AG20443 (cell line): ENCODE measurements at places on chromosomes 4 and X.

GRCh38 chrX:358651-359143 lies 28.0 kb downstream of the PPP2R3B start:
- no peak for DNase-seq

GRCh38 chr4:142741995-142742394 lies 104.1 kb downstream of the INPP4B start:
- DNase-seq = no peak

DNA sequence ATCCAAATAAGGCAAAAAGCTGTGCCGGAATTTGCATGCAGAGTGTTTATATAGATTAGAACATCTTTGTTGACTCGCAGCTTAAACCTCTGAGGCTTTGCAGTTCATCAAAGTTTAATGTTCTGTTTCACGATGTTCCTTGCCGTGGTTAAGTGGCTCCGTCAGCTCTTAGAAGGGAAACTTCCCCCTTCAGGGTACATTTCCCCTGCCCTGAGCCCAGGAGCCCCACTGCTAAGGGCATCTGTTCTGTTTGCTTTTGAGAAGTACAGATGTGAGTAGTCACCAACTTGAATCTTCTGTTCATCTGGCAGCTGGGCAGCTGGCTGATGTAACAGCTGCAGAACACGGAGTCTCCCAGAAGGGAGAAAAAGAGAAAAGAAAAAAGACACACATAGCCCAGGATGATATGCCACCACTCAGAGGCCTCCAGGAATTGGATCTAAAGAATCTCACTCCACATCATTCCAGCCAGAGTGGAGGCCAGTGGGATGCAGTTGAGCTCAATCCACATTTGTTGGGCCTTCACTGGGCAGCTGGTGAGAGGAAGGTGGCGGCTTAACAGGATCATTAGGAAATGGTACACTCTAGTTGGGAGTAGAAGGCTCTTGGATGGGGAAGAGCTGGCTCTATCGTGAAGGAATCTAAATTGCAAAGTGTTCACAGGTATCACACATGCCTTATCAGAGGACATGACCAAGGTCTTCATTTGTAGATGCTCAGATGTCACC lies 178.7 kb upstream of the RBPJ start:
- peak; percentile 61 for DNase-seq

GRCh38 chr4:145613566-145614232 lies 5.5 kb upstream of the MMAA start:
- DNase-seq = no peak

DNA sequence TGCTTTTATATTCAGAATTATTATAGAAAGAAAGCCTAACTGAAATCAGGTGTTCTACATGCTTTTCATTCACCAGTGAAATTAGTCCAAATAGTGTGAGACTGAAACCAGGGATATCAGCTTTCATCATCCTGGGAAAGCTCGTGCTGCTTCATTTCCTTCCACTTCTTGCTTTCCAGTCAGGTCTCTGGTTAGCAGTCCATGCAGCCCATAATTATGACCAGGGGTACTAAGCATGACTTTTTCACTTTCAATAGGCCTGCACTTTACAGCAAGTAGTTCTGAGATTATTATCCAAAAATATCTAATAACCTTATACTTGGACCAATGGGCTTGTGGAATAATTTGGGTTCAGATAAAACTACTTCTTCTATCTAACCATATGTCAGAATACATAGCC lies 673.2 kb upstream of the MAGEB2 start:
- DNase-seq = no peak

- DNase-seq = peak; percentile 47
These were observed 218.2 kb downstream of the IDS start for GRCh38 chrX:149286940-149287349.

GRCh38 chr4:113468165-113469022 lies 293.1 kb downstream of the CAMK2D start:
- DNase-seq = peak; percentile 85

GRCh38 chr4:83558059-83558653 lies 22.2 kb downstream of the GPAT3 start:
- peak; percentile 13 for DNase-seq

DNA sequence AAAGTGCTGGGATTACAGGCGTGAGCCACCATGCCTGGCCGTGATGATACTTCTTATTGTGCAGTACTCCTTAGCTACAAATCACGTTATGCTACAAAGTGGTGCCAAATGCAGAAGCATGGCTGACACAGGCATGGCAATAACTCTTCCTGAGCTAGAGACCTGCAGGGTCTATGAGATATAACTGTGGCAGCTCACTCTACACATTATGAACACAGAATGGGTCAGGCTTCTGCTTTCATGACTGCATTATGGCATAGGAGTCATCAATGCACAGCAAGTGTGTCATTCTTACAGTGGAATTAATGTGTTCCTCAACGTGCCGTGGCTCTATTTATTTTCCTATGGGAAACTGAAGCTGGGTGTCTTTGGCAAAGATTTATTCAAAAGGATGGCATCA lies 64.5 kb downstream of the UGT8 start:
- no peak for DNase-seq

DNA sequence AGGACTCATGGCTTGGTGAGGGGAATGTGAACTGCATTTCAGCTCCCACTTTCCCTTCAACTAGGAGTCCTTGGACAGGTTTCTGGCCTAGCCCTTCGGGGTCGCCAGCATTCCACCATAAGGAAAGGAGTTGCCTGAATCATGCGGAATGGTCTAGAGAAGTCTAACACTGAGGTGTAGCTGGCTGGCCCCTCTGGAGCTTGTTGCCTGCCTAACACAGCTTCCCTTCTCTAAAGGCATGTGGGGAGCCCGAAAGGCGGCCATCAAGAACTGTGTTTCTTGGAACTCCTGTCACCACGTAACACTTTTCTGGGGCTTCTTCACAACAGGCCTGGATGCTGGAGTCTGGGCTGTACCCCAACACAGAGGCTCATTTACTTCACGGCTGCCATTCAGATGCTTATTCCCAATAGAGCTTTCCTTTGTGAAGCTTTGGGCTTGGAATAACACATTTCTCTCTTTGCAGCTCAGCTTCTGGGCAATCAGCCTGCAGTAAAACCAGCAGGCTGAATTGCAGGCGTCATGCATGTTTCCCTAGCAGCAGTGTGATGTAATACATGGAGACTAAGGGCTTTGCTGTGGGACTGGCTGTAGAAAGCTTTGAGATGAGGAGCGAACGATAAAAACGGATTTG lies 5.4 kb downstream of the GABRQ start:
- no peak for DNase-seq

- peak; percentile 13 for DNase-seq
These were observed 97.8 kb upstream of the ANK2 start for GRCh38 chr4:112951362-112952312.

- no peak for DNase-seq
These were observed 161.1 kb downstream of the FBXW7 start for GRCh38 chr4:152374606-152375285.

GRCh38 chrX:5397409-5397808 lies 831.3 kb downstream of the NLGN4X start:
- DNase-seq = no peak

DNA sequence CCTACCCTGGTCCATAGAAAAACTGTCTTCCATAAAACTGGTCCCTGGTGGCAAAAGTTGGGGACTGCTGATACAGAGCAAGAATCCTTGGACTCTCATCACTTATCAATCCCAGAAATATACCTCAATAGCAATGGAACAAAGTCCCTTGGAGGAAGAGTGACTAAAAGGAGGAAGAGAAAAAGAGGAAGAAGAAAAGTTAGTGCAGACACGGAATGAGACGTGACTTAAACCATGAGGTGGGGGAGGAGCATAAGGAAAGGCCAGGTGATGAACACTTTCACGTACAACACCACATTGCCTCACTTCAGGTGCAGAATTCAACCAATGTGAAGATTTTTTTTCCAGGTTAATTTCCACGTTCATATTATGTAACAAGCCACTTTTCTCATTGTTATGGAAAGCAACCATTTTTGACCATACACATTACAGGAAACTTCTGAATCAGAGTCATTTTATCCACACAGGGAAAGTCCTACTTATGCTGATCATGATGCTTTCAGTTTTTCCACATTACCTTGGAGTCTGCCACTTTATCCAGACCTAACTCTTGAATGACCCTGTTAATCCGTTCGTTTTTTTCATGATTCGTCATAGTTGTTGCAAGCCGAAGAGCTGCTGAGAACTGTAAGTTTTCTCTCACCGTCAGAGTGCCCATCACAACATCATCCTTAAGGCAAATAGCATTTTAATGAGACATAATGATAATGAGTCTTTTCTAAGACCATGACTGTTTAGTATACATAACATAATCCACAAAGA lies 27.7 kb downstream of the ABCG2 start:
- DNase-seq = no peak

DNA sequence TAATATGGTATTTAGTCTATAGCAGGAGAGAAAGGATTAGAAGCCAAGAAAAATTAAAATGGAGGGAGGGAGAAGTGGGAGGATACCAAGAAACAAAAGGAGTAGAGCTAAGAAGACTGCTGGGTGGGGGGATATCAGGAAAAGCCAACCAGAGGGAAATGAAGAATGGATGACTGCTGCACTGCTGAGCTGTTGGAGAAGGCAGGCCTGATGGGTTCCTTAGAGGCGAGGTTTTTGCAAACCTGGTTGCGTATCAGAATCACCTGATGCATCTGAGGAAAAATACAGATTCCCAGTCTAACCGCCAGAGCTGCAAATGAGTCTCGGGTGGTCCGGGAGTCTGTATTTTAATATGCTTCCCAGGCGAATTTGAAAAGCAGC lies 1.5 kb downstream of the PGRMC1 start:
- no peak for DNase-seq

GRCh38 chrX:40864972-40865371 lies 129.6 kb upstream of the MED14 start:
- peak; percentile 37 for DNase-seq

GRCh38 chr4:110122201-110122600 lies 76.2 kb downstream of the ELOVL6 start:
- no peak for DNase-seq

- DNase-seq = peak; percentile 47
These were observed 20.5 kb downstream of the ARSJ start for GRCh38 chr4:113958766-113959538.

GRCh38 chr4:143961075-143961474 lies 55.7 kb upstream of the GYPE start:
- no peak for DNase-seq

- DNase-seq = peak; percentile 42
These were observed 277.4 kb upstream of the GATB start for GRCh38 chr4:152038238-152038637.

GRCh38 chr4:147772459-147772969 lies 40.6 kb downstream of the ARHGAP10 start:
- DNase-seq = peak; percentile 64

DNA sequence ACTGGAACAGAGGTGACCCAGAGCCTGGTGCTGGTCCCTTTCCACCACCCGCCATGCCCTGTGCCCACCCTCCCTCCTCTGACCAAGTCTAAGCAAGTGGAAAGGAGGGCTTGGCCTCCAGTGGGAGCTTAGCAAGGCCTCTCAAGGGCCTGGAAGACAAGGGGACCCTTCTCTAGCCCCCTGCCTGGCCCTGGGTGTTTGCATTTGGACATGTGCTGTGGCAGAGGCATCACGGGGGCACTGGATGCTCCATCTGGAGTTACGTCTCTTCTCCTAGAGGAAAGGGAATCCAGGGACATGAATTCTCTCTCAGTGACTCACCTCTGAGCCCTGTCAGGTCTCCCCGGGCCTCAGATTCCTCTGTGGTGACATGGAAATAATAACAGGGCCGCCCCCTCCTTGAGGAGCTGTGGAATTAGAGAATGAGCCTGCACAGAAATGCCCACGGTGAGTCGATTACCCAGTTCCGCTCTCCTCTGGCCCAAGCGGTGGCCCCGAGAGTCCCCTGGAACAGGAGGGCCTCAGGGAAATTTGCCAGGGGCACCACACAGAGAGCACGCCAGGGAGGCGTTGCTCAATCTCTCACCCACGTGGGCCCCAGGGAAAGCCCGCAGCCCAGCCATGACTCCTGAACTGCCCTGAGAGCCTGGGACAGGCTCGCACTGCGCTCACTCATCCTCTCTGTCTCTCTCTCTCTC lies 189.6 kb downstream of the BCOR start:
- peak; percentile 81 for DNase-seq

- no peak for DNase-seq
These were observed 7.4 kb downstream of the ARHGAP10 start for GRCh38 chr4:147739239-147739823.
